Stimulated activated CD8-positive, alpha-beta memory T cell treated with anti-CD3 and anti-CD28 coated beads, Interleukin-15, amount 100 ng/mL, for 24 hours (primary cell): ENCODE measurements at places on chromosomes 2 and 18.

GRCh38 chr2:30237239-30237965 is 6.1 kb downstream of the LBH start:
- DNase-seq: no peak

- DNase-seq: no peak
These were observed 101.8 kb downstream of the MRPS9 start for GRCh38 chr2:105139556-105140239.

DNA sequence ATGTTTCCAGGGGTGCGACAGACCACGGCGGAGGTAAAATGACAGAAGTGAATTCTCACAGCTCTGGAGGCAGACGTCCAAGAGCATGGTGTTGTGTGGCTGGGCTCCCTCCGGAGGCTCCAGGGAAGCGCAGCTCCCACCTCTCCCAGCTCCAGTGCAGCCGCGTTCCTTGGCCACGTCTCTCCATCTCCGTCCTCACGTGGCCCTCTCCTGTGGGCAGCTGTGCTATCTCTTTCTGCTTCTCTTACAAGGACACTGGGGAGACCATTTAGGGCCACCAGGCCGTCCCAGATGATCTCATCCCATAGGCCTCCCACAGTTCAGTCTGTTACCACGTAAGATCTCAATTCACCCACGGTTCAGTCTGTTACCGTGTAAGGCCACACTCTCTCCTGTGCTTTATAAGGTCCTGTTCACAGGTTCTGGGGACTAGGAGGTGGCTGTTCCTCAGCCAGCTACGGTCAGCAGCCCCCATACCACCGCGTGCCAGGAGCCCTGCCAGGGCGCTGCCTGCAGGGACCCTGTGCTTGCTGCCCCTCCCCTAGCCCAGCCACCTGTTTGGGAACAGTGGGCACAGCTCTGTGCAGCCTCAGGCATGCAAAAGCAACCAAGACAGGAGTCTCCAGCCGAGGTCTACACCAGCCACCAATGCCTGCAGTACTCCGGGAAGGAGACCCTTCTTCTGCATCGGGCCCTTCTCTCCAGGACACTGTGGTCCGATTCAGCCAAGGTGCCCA is 2.9 kb upstream of the MAB21L4 start:
- no peak for DNase-seq

DNA sequence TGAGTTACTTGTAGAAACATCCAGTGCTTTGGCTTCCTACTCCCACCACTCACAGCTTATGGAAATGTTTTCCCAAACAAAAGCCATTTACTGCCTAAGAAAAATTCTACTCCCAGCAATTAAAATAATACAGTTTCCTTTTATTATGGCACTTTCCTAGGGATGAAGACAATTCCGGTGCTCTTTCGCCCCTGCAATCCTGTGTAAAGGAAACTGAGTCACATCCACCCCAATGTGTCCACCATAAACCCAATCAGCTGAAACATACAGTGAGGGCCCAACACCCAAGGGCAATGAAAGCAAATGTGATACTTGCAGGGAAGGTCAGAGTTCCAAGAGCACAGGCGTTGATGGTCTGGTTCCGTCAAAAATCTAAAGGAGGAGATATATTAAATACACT is 62.0 kb upstream of the ST3GAL5 start:
- DNase-seq: no peak

- no peak for DNase-seq
These were observed 42.0 kb upstream of the LTBP1 start for GRCh38 chr2:32904751-32905150.

- DNase-seq: no peak
These were observed 8.8 kb downstream of the PLCL1 start for GRCh38 chr2:197813093-197813787.

GRCh38 chr2:178530625-178531142 is 50.4 kb downstream of the PLEKHA3 start:
- DNase-seq: no peak

GRCh38 chr2:237568121-237568660 is 1.8 kb downstream of the PRLH start:
- no peak for DNase-seq

- no peak for DNase-seq
These were observed 34.1 kb downstream of the STK17B start for GRCh38 chr2:196137271-196137670.

DNA sequence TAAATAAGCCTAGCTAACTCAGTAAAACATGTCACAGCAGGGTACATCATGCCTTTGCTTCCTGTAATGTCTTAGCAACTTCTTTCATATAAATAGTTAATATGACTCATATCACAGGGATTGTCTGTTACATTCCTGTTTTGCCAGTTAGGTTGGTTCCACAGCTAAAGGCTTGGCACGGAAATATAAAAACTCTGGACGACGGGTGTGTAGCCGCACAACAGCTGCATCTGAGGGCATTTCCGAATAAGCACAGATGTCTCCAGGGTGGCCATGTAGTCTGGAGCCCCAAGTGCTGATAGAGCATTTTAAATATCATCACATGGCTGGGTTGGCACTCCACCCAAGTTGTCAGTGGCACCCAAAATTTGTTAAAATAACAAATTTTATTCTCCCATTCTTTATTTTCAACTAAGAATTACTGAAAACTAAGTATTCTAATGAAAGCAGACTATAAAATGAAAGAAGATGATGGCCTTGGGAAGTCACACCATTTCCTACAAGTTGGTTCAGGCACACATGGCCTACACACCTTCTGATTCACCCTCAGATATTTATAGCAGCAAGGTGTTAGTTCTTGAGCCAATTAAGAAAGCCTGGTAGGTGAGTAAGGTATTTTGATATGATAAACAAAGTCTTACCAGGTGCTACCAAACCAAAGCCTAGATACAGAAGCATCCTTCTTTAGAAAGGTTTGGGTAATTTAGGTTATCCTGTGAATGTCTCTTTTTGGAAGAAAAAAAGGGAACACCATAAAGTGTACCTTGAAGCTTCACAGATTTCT is 61.8 kb upstream of the STK17B start:
- no peak for DNase-seq

DNA sequence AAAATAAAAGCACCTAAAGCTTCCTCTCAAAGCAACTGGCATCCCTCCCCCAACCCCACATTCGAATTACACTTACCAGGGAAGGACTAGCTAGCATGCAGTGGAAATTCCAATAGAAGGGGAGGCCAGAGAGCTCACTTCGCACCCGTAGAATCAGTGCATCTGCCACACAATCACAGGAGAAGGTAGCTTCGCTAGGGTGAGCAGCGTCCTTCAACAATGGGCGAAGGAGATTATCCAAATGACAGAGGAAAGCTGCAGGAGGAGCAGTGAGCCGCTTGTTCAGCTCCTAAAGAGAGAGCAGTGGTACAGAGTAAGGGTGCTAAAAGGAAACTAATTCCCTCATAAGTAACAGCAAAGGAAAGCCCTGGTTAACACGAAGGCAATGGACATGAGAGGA is 3.2 kb downstream of the NHEJ1 start:
- no peak for DNase-seq

GRCh38 chr2:62036229-62036628 is 130.8 kb downstream of the COMMD1 start:
- no peak for DNase-seq

DNA sequence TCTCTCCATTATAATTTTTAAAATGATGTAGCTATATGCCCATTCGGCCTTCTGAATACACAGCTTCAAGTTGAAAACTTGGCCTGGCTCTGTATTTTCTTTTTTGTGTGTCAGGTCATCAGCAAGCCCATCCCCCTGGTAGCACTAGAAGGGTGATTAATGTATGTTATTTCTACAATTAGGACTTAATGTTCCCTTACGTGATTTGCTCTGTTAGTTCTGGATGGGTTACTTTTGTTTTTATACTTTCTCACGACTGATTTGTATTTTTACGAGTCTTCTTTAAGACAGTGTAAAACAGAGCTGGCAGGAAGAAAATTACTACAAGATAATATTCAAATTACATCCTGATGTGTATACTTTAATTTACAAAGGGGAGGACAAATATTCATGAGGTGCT is 88.4 kb upstream of the RGPD4 start:
- no peak for DNase-seq

GRCh38 chr18:42821492-42821891 is 294.0 kb downstream of the RIT2 start:
- no peak for DNase-seq

- no peak for DNase-seq
These were observed 20.2 kb upstream of the TUBB6 start for GRCh38 chr18:12287684-12288402.

GRCh38 chr2:233219848-233220247 is 31.6 kb upstream of the ATG16L1 start:
- no peak for DNase-seq

- no peak for DNase-seq
These were observed 280.4 kb upstream of the COL3A1 start for GRCh38 chr2:188693771-188694170.

DNA sequence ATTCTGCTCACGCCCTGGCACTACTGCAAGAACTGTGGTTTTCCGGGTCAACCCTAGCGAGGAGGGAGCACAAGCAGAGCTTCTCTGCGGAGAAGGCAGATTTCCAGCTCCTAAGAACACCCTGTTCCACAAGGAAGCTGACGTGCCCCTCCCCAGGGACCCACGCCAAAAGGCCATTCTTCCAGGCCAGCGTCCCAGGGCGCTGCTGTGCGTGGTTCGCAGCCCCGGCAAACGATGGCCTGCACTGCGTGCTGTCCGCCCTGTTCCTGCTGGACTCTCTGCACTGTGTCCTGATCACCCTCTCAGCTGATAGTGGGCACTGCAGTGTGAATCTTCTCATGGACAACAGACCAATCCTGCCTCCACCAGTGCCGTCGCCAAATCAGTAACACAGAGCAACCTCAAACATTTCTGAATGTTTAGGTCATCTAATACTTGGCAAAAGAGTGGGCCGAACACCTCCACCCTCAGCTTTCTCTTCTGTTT is 49.1 kb downstream of the ADI1 start:
- no peak for DNase-seq

GRCh38 chr2:235462415-235462790 is 31.4 kb upstream of the AGAP1 start:
- DNase-seq: no peak

DNA sequence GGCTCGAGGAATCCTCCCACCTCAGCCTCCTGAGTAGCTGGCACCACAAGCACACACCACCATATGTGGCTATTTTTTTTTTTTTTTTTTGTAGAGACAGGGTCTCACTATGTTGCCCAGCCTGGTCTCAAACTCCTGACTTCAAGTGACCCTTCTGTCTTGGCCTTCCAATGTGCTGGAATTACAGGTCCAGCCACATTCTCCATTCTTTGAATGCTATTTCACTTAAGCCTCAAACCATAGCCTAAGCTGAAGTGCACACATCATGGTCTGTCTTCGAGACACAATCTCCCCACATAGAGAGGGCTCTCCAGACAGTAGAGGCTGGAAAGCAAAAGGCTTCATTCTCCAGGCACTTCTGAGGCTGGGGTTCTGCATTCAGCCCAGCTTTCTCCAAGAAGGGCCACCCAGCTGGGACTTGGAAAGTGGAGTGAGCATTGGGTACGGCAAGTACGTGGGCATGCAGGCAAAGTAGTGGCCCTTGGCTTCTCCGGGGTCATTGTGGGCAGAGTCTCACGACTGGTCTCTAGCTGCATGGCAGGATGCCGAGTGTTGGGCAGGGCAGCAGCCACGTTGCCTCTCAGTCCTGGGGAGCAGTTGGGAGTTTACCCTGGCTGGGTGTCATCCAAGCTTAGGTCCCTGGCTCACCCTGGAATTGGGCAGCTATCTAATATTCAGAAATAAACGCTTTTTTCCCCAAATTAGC is 78.2 kb upstream of the SMAD7 start:
- DNase-seq: no peak

DNA sequence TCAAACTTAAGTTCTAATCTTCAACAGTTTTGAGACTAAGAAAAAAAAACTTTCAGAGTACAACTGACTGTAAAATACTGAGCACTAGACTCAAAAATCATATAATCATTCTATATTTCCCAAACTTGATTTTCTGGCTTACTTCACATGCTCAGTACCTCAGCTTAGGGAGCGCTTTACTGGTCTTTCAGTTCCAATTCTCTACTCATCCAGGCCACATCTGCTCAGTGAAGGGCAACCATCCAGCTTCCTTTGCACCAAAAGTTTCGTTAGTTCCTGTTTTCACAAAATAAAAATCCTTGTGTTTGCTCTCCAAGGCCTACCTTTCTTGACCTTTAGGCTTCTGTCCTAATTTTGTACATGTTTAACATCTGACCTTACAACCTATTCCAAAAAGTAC is 287.6 kb upstream of the LRRTM1 start:
- no peak for DNase-seq

GRCh38 chr2:67585400-67585799 is 188.3 kb downstream of the ETAA1 start:
- DNase-seq: no peak

- DNase-seq: no peak
These were observed 23.7 kb upstream of the COL5A2 start for GRCh38 chr2:189203177-189203799.

DNA sequence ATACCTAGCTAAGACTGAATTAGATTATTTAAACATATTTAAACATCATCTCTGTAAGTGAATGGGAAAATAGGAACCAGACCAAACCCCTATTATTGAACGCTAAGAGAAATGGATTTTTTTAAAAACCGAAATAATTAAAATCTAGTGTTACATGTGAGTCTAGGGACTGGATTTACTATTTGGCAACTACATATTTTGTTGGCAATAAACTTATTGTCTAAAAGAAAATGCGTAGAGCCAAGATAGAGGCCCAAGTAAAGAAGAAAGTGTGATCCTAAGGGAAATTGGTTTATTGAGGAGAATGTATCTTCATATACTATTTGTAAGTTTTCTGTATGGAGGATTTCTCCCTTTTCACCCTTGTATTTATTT is 105.6 kb downstream of the LTBP1 start:
- DNase-seq: no peak

DNA sequence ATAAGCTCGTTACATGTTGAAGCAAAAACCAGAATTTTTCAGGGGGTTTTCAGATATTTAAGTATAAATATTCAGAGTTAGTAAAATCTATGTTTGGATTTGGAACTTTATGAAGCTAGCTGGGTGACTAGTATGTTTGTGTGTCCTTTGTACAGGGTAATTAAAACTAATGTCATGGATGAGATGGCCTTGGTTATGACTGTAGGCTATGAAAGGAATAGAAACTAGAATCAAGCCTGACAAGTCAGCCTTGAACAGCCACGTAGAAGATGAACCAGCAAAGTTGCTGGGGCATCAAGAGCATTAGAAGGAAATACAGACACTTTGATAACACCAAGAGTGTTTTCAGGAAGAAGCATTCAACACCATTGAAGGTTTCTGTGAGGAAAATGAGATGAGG is 825.1 kb upstream of the CNTNAP5 start:
- DNase-seq: no peak

DNA sequence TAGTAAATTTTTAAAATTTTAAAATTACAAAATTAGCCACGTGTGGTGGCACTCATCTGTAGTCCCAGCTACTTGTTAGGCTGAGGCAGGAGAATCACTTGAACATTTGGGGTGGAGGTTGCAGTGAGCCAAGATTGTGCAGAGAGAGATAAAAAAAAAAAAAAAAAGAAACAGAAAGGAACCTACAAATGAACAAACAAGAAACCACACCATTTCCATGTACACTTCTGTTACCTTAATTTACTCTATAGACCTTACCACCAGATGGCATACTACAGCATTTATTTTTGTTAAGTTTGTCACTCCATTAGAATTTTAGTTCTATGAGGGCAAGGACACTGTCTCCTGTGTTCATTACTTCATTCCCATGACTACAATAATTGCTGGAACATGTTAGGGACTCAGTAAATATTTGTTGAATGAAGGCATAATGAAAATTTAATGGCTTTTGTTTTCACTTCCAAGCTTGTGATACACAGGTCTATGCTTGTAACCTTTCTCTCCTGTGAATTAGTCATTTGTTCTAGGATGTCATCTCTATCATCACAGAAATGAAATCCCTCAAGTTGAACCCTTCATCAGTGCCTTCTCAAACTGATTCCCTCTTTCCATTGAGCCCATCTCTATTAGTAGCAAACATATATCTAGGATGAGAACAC is 76.0 kb downstream of the ARHGAP15 start:
- DNase-seq: no peak
